Naive thymus-derived CD8-positive, alpha-beta T cell (primary cell): ENCODE measurements at places on chromosomes 7 and 10.

DNA sequence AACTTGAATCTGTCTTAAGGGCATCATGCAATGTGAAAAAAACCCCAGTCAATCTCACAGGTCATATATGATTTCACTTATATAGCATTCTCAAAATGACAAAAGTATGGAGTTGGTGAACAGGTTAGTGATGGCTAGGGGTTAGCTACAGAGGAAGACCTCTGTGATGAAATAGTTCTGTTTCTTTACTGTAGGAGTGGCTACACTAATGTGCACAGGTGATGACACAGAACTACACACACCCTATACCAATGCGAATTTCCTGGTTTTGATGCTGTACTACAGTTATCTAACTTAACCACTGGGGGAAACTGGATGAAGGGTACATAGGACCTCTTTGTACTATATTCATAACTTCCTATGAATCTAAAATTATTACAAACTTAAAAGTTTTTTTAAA is 541.8 kb downstream of the PARD3 start:
- no peak for DNase-seq

DNA sequence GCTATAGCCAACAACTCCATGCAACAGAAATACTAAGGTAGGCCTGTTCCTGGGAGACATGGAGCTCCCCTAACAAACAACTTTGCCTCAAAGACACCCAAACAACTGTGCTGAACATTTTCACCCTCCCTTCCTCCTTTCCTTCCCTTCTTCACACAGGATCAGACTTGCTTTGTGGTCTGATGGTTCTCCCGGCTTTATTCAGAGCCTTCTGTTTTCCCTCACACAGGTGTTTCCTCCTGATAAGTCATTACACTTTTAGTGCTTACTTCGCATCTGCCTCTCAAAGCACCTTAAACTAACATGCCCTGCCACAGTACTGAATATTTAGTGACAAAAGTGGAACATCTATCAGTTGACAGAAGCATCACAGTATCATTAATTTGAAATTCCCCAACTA is 56.3 kb upstream of the YAE1 start:
- no peak for DNase-seq

DNA sequence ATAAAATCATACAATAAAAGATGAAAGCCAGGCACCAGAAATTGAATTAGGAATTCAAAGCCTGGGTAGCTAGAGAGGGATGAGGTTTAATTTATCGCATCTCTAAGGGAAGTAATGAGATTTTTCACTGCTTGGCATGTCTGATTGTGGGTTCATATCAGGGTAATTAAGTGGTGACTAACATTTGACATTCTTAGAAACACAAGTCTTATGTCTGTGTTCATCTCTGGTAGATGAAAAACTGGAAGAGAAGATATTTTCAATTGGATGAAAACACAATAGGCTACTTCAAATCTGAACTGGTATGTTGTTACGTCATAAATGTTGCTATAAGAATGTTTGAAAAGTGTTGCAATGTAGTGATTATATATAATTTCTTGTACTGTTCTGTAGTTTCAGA is 36.8 kb upstream of the ARMS2 start:
- no peak for DNase-seq

DNA sequence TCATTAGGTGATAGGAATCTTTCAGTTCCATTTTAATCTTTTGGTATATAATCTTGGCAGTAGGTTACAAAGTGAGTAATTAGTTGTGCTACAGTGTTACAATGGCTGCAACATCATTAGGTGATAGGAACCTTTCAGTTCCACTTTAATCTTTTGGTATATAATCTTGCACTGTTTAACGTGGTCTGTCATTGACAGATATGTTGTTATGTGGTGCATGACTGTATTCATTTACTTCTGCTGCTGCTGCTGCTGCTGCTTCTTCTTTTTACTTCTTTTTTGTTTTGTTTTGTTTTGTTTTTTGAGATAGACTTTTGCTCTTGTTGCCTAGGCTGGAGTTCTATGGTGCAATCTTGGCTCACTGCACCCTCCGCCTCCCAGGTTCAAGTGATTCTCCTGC is 28.6 kb downstream of the ST7 start:
- DNase-seq, result no peak

- DNase-seq, result no peak
These were observed 119.0 kb downstream of the VWC2 start for GRCh38 chr7:49892481-49892880.

GRCh38 chr7:135758531-135758932 is 9.9 kb upstream of the FAM180A start:
- DNase-seq, result no peak

- no peak for DNase-seq
These were observed 214.0 kb upstream of the PRPS1L1 start for GRCh38 chr7:18241543-18242231.

- DNase-seq, result peak; percentile 17
These were observed 3.6 kb downstream of the R3HCC1L start for GRCh38 chr10:98138031-98138430.

GRCh38 chr7:20393616-20394015 is 62.9 kb downstream of the ITGB8 start:
- no peak for DNase-seq

- no peak for DNase-seq
These were observed 115.3 kb upstream of the WDR11 start for GRCh38 chr10:120735773-120736371.

DNA sequence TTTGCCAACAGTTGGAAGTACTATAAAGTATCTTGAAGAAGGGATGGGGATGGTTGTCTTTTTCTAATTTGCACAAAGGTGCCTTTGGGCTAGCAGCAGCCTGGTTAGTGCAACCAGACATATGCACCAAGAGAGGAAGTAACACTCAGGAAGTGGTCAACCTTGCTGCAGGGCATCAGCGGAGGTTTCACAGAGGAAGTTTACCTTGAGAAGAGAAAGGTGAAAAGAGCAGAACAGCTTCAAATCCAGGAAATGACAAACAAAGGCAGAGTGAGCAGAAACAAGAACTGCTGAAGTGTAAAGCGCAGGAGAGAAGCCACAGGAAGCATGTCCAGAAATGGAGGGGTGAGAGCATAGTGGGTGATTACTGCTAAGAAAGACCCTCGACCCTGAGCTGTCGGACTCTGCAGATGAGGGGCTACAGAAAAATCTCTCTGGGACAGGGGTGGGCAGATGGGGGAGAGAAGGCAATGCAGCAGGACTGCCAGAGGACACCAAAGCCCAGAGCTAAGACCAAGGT is 66.9 kb downstream of the STK17A start:
- peak; percentile 90 for DNase-seq

GRCh38 chr10:77949167-77949566 is 22.6 kb upstream of the DLG5 start:
- DNase-seq, result no peak

DNA sequence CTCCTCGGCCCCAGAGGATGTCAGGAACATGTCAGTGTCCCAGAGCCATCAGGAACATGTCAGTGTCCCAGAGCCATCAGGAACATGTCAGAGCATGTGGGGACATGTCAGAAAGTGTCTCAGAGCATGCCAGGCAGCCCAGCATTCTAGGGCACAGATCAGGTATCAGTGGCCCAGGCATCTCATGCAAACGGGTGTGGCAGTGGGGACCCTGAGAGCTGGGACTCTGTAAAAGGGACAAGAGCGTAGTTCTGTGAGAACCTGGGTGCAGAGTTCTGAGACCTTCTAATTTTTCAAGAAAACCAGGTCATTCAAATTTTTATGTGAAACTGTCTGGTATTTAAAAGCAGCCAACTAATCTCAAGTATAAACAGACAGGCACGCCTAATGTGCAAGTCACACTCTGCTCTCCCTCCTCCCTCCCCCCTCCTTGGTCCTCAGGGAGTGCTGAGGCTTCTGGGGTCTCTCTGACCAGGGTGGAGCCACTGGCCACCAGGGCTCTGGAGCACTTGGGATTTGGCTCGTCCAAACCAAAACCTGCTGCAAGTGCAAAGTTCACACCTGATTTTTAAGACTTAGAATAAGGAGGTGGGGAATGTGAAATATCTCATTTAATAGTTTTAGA is 64.6 kb downstream of the ALOX5 start:
- no peak for DNase-seq

- no peak for DNase-seq
These were observed 142.0 kb upstream of the ADO start for GRCh38 chr10:62662486-62662885.

GRCh38 chr10:30829901-30830300 is 200.3 kb upstream of the LYZL2 start:
- no peak for DNase-seq

GRCh38 chr10:77756319-77757232 is 119.0 kb upstream of the KCNMA1 start:
- DNase-seq, result no peak

- no peak for DNase-seq
These were observed 58.8 kb downstream of the VIM start for GRCh38 chr10:17286562-17287550.

DNA sequence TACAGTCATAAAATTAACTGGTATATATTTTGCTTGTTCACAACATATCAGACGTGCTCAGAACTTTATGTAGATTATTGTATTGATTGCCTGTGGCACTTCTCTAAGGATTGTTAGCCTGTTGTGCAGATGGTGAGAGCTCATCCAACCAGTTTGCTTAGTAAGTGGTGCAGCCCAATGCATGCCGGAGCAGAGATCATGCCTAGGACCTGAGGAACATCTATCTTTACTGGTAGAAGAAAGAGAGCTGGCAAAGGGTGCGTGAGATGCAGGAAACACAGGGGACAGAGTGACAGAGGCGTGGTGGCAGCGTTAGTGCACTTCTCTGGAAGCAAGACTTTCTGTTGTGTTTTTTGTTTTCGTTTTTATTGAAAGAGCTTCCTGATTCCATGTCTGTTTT is 35.9 kb downstream of the CCM2 start:
- peak; percentile 29 for DNase-seq

DNA sequence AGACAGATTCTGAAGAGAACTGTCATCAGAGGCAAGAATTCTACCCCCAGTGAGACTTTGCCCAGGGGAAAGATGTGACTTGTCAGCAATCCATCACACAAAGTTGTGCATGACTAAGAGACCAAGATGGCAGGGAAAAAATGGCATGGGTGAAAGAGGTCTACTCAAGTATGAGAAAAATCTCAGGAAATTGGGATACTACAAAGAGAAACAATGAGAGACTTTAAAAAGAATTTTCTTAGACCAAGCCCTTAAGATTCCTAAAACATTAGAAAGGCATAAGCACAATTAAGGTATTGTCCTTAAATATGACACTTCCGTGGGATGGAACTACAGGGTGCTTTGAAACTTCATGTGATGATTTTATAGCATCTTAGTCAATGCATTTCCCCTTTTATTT is 45.6 kb upstream of the PDE1C start:
- no peak for DNase-seq

GRCh38 chr10:111999205-111999914 is 184.2 kb downstream of the GPAM start:
- no peak for DNase-seq

DNA sequence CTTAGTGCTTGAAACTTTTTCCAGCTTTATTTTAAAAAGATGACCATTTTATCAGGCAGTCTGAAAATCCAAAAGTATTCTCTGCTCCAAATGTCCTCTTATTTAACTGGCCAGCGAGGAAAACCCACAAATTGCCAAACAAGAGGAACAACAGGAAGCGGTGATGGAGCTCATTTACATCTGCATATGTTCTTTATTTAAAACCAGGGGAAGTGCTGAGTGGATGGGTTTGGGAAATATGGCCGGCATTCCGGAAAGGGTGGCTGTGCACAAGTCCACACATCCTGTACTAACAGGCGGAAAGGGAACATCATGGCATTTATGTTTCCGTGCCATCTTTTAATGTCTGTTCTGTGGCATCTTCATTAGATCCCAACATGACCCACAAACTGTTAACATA is 974.5 kb downstream of the LRMDA start:
- no peak for DNase-seq

- no peak for DNase-seq
These were observed 15.4 kb upstream of the CDK6 start for GRCh38 chr7:92851732-92852131.

DNA sequence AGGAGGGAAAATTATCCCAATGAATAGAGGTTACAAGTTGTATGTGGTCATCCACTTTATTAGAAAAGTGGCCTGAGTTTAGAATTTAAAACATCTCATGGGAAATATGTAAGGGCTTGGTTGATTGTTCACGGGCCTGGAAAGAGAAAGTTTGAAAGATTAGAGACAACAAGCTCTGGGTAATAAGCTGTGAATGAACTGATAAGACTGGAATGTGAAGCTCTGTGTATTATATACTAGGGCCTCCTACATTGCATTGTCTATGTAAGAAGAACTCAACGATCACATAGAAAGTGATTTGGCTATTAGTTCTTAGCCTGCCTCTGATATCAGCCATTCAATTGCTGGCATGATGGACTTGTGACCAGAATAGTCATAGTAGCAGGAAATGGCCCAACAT is 199.2 kb upstream of the MAGI2 start:
- no peak for DNase-seq

DNA sequence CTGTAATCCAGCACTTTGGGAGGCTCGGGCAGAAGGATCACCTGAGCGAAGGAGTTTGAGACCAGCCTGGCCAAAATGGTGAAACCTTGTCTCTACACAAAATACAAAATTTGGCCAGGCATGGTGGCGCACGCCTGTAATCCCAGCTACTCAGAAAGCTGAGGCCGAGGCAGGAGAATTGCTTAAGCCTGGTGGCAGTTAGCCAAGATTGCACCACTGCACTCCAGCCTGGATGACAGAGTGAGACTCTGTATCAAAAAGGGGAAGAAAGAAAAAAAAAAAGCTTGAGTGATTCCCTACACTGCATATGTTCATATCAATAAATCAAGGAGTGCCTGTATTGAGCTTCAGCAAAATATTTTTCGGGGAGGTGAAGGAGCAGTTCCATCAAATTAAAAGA is 45.8 kb upstream of the SRRM3 start:
- DNase-seq, result no peak

- no peak for DNase-seq
These were observed 30.6 kb downstream of the LMTK2 start for GRCh38 chr7:98137134-98137825.

- no peak for DNase-seq
These were observed 47.5 kb upstream of the ADGRA1 start for GRCh38 chr10:133040198-133040597.

DNA sequence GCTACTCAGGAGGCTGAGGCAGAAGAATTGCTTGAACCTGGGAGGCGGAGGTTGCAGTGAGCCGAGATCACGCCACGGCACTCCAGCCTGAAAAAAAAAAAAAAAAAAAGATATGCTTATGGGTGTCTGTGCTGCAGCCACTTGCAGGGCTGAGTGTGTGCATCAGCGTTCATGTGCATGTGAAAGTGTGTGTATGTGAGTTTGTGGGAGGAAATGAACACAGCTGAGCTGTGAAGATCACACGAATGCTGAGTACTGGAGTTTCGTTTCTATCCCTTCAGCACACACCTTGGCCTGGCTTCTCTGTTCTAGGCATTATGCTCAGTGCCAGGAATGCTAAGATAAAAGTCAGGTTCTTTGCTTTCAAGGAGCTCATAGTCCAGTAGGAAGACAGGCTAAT is 12.0 kb upstream of the SVOPL start:
- DNase-seq, result no peak

DNA sequence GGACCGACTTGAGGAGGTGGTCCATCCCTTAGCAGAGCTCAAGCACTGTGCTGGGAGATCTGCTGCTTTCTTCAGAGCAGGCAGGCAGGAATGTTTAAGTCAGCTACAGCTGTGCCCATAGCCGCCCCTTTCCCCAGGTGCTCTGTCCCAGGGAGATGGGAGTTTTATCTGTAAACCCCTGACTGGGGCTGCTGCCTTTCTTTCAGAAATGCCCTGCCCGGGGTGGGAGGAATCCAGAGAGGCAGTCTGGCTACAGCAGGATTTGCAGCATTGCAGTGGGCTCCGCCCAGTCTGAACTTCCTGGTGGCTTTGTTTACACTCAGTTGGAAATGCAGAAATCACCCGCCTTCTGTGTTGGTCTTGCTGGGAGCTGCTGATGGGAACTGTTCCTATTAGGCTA is 51.2 kb upstream of the SEMA3A start:
- no peak for DNase-seq
